Ovary (tissue), 10 donors: ENCODE measurements at places on chromosomes 7 and 10. TPM values are rescaled to one million over a fixed set of nuclear protein-coding genes. Genes with fewer than 3 reads are reported as not detected.

- no peak for DNase-seq
Measured at GRCh38 chr10:132377326-132377725, 19.7 kb upstream of the PWWP2B start.

DNA sequence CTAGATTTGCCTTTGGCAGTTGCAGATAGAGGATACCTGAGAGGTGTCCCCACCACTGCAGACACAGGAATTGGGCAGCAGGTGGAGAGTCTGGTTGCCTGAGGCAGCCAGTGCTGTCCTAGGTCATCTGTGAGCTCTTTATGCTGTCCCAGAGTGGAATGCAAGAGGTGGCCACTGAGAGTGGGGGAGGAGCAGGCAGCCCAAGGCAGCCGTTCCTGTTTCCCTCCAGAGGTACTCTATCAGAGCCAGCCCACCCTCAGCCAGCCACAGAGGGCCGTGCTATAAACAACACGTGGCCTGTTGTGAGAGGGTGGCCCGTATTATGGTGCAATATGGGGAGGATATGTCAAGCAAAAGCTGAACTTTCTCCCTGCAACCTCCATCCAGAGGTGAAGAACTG lies 8.5 kb downstream of the LRRC18 start:
- DNase-seq: no peak

GRCh38 chr7:94701555-94701973 lies 45.6 kb upstream of the SGCE start:
- no peak for DNase-seq

DNA sequence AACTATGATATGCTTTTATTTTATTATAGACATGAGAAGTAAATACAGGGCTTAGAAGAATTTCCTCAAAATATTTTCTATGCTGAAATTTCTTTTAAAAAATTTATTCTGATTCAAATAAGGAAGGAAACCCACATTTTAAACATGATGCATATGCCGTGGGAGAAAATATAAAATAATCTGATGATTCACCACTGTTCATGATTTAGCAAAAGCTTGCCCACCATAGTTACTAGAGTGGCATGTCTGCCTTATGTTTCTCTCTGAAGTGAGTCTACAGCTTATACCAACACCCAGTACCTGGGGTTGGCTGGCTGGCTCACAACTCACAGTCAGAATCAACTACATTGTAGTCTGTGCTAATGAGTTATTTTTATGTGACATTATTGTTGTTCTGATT lies 102.0 kb downstream of the GNAI1 start:
- no peak for DNase-seq

GRCh38 chr7:2043316-2044039 lies 189.3 kb downstream of the MAD1L1 start:
- DNase-seq: no peak

GRCh38 chr7:37901890-37902524 lies 14.6 kb downstream of the SFRP4 start:
- no peak for DNase-seq

DNA sequence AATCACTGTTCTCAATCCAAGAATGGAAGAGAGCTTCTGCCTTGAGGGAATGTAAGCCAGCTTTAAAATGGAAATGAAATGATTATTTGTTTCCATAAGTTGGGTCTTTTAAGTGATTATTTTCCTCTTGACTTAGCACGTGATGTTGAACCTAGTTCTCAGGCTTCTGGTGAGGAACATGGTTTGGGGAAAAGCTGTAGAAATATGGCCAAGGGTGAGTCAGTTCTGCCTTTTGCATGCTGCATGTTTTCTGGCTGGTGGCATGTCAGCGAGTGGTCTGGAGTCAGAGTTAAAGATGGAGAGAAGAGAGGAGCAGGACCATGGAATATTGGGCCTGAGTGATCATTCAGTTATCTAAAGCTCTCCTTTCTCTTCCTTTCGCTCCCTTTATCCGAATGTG lies 54.0 kb downstream of the DNAH11 start:
- no peak for DNase-seq

DNA sequence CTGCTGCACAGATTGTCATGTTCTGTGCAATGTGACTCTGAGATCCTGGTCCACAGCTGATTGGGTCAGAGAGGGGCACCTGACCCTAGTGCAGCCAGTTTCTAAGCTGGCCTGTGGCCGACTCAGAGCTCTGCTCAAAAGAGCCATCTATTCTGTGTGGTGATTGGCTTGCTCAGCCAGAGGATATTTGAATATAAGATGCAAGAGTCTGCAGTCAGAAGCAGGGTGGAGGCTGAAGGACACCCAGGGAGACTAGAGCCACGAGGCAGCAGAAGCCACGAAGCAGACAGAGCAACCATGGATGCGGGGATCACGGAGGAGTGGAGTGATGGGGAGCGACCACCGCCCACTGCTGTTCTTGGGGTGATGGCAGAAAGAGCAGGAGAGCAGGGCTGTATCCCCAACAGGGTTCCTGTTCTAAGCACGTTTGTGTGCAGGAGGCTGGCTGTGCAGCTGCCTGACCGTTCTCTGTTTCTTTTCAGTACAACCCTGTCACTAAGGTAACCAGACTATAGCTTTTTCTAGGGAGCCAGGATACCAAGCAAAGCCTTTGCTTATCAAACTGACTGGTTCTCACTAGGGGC lies 19.5 kb upstream of the RHEB start:
- DNase-seq: no peak

- peak; percentile 68 for DNase-seq
Measured at GRCh38 chr10:78974617-78975317, 94.0 kb upstream of the ZMIZ1 start.

DNA sequence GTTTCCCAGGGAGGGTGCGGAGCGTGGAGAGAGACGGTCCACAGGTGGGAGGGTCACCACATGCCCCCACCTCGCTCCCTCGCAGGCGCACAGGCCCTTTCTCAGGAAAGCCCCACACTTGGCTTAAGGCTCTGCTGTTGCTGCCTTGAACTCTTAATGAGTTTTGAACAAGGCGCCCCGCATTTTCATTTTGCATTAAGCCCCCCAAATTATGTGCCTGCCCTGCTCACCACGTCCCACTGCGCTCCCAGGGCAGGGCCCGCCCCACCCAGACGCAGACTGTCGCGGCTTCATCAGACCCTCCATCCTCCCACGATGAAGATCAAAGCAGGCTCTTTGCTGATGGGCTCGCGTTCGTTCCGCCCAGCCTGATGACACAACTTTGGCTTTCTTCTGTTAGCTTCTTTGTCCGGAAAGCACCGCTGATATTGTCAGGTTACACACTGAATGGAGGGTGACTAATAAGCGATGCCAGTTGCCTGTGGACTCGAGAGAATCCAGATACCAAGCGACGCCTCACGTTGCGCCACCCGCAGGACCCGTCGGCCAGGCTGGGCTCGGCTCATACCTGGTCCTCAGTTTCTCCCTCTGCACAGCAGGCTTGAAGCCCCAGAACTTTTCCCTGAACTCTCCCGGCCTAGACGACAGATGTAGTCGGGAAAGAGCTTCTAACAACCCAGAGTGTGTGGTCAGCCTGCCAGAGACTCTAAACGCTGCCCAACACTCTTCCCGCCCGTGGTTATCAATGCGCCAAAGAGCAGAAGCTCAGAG lies 9.5 kb downstream of the CALML3 start:
- DNase-seq: no peak

GRCh38 chr7:141464551-141464950 lies 86.7 kb upstream of the AGK start:
- DNase-seq: no peak

GRCh38 chr7:30412782-30413504 lies 65.6 kb downstream of the NOD1 start:
- no peak for DNase-seq

- no peak for DNase-seq
Measured at GRCh38 chr7:128116740-128117139, 85.5 kb upstream of the LRRC4 start.

- DNase-seq: no peak
Measured at GRCh38 chr7:26853788-26854393, 10.5 kb downstream of the SKAP2 start.

GRCh38 chr7:17407229-17407628 lies 108.8 kb downstream of the AHR start:
- no peak for DNase-seq

DNA sequence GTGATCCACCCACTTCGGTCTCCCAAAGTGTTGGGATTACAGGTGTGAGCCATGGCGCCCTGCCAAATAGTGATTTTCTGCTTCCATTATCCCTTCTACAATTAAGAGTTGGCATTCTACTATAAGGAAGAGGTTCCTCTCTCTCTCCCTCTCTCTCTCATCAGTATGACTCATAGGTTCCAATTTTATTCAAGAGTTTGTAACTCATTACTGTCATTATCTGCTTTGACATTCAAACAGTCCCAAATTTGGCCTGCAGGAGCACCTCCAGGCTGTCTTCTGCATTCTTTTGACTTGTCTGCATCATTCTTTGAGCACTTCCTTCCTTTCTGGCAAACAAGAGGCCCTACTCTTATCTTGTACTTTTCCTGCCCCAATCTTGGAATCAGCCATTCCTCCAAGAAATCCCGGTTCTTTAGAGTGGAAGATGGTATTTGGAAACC lies 33.2 kb upstream of the CALU start:
- no peak for DNase-seq

GRCh38 chr7:101678658-101679057 lies 49.6 kb upstream of the MYL10 start:
- DNase-seq: no peak

DNA sequence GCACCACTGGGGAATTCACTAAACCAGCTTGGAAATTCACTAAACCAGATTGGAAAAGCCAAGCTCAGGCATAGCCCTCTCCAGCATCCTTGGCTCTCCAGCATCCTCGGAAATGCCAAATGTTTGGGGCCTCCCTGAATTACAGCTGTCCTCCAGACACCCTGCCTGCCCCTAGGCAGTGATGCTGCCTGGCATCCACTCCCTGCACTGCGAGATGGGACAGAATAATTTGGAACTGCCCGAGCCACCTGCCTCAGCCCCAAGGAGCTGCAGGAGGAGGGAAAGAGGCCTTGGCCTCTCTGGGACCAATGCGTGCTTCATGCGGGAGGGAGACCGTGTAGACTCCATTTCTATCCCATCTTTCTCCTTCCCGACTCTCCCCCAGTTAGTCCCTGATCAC lies 64.3 kb downstream of the INSIG1 start:
- no peak for DNase-seq

Gene PRSS2
- 5.3 TPM for total RNA-seq

Gene AASS
- 70.4 TPM for total RNA-seq

Gene HOXA9
- total RNA-seq: 0.47 TPM

Gene C10orf105
- total RNA-seq: 0.12 TPM

Gene OR13A1
- total RNA-seq: not detected

Gene TMEM26
- total RNA-seq: 0.97 TPM

Gene EPO
- total RNA-seq: not detected
